Hematopoietic multipotent progenitor cell treated with erythropoietin and hydrocortisone succinate and interleukin-3 and kit ligand, for 6 days (in vitro differentiated cells): ENCODE measurements at places on chromosomes 7 and 10.
A peak's percentile ranks its signal among the peaks of the same experiment; 100 is the strongest.

- no peak for DNase-seq
Observed at GRCh38 chr7:8384901-8385300, 48.5 kb upstream of the NXPH1 start.

DNA sequence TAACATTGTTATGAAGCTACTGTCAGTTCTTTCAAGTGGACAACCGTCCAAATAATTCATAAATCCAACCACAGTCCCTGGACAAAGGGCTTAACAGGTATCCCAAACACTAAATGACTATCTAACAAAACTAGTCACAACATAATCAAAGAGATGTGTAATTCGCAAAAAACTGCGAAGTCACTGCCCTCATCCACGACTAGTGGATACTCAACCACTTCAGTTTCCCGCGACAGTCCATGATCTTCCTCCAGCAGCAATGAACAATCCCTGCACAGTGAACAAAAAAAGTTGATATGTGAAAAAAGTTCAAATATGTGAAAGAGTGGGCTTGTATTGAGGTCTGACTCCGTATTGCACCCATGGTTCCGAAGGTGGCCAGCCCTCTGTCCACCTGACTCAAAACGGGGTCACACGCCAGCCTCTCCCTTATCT, 287 bp downstream of the DCLRE1A start:
- DNase-seq = no peak

DNA sequence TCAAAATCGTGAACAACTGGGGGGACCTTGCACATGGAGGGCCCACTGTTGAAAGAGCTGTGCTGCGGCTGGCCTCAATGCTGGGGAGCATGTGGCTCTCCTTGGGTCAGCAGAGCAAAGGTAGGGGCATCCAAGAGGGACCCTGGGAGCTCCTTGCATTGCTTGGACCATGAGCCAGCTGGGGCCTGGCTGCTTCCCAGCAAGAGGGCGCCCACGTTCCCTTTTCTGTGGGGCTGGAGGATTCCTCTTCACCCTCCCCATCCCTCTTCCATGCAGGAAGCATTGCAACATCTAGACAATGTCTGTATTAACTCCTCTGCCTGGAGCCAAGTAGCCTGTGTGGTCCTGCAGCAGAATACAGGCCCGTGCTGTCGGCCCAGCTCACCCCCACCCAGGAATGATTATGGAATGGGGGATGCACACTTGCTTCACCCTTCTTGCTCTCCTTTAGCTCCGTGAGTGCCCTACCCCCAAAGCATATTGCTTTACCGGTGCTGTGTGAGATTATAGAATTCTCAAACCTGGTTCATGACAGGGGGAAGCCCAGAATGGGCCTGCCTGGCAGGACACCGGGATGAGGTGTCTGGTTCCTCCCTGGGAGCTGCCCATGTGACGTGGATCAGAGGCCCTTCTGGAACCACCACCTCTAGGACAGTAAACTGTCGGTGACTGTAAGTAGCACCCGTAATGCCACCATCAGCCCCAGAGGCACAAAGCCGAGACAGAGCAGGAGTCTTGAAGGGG, 61.9 kb downstream of the SYPL1 start:
- no peak for DNase-seq

DNA sequence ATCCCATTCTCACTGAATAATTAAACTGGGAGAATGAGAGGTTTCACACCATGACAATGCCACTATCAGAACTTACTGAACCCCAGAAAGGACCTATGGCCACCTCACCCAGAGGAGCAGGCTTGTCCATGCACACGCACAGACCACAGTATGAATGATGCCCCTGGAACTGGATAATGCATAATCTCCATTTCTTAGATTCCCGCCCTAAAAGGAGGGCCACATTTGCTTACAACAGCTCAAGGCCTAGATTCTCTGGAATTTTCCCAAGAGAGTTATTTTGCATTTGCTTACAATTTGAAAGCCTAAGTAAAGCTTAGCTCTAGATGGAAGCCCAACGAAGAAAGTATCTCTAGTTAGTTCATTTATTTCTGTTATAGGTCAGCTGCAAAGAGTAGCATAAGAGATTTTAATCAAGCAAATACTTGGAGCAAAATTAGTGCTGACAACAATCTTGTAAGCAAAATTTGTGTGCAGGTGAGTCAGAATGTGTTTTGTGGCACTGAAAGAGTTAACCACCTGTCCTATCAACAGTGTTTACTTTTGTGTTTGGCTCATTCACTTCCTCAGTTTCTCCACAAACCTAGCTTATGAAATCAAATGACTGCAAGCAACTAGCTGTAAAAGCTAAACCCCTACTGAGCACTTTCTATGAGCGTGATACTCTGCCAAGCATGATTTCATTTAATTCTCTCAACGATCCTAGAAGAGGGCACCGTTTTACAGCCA, 32.1 kb downstream of the ELMO1 start:
- DNase-seq = no peak

DNA sequence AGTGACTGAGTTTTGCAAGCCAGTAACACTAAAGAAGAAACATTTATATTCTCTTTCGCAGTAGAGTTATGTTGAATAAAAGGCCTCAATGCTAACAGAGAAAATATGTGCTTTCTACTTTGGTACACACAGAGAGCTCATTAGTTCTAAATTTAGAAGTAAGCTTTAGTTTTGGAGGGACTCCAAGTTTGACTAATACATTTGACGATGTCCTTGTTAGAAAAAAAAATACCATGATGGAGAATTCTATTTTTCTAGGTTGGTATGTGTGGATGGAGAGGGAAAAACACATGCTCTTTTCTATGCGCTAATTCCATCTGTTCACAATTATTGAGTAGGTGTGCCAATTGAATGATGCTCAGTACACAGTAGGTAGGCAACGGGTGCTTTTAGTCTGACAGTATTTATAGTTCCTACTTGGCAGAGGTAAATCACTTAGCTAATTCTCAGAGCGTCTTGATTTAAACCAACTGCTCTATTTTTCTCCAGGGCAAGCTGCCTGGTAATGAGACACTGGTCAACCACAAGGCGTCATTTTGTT, 327.2 kb upstream of the AKR1E2 start:
- DNase-seq = no peak

GRCh38 chr10:110113670-110114337, 93.6 kb upstream of the MXI1 start:
- no peak for DNase-seq

DNA sequence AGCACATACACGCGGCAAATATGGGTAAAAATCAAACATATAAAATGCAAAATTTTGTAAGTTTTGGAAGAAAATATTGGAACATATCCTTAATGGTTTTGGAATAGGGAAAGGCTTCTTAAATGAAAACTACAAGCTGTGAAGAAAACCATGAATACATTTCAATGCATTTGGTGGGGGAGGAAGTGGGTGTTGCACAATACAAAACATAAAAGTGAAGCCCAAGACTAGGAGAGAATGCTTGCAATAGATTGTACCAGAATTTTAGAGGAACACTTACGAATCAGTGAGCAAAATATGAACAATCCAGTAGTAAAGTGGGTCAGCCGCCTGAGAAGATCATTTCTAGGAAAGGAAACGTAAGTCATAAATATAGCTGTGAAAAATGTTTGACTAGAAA, 322.6 kb upstream of the MKI67 start:
- no peak for DNase-seq

DNA sequence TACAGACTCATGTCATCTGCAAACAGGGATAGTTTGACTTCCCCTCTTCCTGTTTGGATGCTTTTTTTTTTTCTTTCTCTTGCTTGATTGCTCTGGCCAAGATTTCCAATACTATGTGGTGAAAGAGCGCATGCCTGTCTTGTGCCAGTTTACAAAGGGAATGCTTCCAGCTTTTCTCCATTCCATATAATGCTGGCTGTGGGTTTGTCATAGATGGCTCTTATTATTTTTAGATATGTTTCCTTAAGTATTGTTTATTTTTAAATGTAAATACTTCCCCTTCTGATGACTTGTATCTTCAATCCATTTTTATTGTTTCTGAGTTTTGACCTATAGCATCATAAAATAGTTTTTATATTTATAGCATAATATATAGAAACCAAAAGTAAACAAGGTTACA, 17.9 kb downstream of the FAM237B start:
- DNase-seq = no peak

GRCh38 chr7:72023926-72024325, 388.2 kb downstream of the CALN1 start:
- peak; percentile 4 for DNase-seq

DNA sequence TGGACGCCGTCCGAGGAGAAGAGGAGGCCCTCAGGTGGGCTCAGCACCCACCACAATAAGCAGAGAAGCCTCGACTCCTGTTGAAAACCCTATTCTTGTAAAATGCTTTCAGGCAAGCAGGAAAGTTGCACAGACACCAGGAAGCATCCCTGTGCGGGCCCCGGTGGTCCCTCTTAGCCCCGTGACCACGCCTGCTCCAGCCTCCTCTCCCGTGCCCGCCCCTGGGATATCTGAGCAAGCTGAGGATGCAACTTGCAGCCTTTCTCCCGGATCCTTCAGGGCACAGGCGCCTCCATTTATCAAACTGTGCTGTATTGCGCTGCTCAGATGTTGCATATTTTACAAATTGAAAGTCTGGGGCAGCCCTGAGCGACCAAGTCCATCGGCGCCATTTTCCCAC, 72.7 kb downstream of the CFAP46 start:
- no peak for DNase-seq

DNA sequence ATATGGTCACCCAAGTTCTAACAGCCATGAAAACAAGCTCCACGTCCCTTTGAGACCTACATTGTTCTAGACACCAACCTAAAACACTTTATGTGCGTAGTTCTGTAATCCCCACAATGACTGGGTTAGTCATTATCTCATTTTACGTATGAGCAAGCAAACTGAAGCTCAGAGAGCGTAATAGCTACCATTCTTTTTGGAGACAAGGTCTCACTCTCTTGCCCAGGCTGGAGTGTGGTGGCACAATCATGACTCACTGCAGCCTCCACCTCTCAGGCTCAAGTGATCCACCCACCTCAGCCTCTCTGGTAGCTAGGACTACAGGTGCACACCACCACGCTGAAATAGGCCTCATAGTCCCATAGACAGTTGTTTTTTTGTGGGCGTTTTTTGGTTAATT, 10.5 kb downstream of the DAGLB start:
- DNase-seq = no peak

DNA sequence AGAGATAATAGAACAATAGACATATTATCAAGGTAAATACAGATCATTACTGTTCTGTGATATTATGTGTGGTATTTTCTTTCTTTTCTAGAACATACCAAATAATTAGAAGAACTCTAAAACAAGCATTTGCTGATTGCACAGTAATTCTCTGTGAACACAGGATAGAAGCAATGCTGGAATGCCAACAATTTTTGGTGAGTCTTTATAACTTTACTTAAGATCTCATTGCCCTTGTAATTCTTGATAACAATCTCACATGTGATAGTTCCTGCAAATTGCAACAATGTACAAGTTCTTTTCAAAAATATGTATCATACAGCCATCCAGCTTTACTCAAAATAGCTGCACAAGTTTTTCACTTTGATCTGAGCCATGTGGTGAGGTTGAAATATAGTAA, 185.5 kb downstream of the CFTR start:
- no peak for DNase-seq

DNA sequence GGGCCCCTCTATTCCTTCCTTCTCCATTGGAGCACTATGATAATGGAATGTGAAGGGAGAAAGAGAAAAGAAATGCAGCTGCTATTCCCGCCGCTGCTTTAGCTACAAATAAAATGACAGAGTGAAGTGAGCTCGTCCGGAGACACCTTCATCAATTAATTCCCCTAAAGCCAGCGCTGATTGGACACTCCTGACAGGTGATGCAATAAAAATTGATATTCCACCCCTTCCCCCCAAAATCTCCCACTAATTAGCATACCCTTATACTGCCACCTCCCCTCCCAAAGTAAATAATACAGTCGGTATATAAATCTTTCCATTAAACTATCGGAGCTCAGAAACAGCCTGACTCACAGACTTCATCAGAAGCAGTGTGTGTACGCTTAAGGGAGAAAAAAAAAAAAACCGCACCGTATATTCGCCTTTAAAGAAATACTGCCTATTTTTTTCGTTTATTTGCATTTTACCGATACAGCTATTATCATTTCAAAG, 7.3 kb downstream of the SKIDA1 start:
- DNase-seq = peak; percentile 58

DNA sequence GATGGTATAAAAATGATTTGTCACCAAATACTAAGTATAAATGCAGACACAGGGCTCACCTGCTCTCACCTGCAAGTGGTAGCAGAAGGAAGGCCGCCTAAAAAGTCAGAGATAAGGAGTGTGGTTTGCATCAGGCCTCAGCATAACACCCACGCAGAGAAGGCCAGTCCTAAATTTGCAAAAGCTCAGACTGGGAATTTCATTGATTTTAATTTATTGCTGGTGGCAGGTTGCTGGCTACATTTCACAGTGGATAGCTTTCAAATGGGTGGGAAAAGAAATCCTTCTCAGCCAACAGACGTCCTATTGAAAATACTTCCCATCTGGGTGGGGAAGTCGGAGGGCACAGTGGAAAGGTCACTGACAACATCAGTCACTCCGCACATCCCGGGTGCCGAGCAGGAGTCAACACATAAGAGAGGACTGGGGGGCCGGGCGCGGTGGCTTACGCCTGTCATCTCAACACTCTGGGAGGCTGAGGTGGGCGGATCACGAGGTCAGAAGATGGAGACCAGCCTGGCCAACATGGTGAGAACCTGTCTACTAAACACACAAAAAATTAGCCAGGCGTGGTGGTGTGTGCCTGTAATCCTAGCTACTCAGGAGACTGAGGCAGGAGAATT, 561.8 kb upstream of the MKI67 start:
- DNase-seq = no peak

DNA sequence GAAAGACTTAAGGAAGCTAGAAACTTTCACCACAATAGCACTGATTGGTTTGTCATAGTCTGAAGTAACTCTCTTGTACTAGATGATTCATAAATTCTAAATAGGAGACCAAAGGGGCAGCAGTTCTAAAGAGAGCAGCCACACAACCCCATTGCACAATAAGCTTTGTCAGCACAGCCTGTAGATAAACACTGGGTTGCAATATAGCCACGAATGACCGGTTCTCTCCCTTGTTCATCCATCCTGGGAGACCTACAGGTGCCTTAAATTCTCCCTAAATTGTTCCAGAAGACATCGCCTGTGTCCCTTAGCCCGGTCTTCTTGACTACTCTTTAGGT, 167.0 kb downstream of the SNX13 start:
- peak; percentile 71 for DNase-seq

GRCh38 chr7:4878336-4879335, 4.9 kb downstream of the RADIL start:
- no peak for DNase-seq
